ENCODE measurements at places on chromosomes 2 and 18. TPM values are rescaled to one million over a fixed set of nuclear protein-coding genes. Genes with fewer than 3 reads are reported as not detected.
A peak's percentile ranks its signal among the peaks of the same experiment; 100 is the strongest.

DNA sequence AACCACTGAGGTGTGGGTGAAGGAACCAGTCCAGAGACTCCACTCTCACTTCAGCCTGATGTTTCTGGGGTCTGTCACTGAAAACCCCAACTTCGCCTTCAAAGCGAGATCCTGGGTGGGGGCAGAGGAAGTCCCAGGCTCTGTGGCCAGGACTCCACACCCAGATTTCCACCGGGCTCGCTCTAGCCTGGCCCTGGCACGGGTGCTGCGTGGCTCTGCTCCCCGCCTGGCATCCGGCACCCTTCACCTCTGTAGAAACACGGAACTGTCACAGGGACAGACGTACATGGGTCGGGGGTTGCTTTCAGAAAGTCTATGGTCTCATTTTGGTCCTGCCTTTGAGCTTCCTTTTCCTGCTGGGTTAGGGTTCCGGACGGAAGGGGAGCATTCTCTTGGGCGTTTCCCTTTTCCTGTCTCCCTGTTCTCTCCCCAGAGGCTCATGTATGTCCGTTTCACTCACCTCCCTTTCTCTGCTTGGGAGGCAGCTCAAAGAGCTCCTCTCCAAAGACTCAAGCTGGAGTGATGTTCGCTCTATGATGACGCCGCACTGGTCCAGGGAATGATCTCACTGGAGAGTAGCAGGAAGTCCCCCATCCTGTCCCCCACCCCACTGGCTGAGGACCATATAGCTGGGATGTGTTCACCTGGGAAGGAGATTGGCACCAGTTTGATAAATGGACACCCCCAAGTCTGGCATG is 41.5 kb downstream of the ODC1 start:
- no peak for DNase-seq

GRCh38 chr2:19185086-19185485 is 173.3 kb downstream of the OSR1 start:
- no peak for DNase-seq

GRCh38 chr18:37872562-37872961 is 307.0 kb upstream of the CELF4 start:
- no peak for DNase-seq

DNA sequence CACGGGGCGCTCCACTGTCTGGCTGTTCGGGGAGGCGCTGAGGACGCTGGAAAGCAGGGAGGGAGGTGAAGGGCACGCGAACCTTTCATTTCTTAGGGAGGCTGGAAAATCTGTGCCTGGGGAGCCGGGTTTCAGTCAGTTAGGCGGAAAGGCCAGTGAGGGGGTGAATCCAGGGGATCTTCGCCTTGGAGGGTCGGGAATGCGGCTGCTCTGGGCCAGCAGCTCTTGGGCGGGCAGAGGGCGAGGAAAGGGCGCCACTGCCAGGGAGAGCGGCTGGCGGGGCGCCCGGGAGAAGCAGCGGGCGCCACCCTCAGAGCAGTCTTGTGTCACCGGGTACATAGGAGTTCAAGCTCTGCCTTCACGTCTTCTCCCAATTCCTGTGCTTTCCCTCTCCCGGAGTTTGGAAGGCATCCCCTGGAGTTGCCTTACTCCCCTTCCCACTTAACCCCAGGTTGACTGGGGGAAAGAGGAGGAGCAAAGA is 1.4 kb downstream of the CCDC85A start:
- DNase-seq: peak; percentile 52

GRCh38 chr2:86022661-86023365 is 82.9 kb downstream of the POLR1A start:
- no peak for DNase-seq

The IRS1 gene
- 12.8 TPM for total RNA-seq

- DNase-seq: no peak
Measured at GRCh38 chr18:24968238-24968775, 383.7 kb downstream of the ZNF521 start.

- DNase-seq: peak; percentile 32
Measured at GRCh38 chr2:44237221-44237620, 38.1 kb upstream of the SLC3A1 start.

The GPR75 gene
- 9.4 TPM for total RNA-seq

The ANKRD62 gene
- total RNA-seq: 1.2 TPM

The COLEC11 gene
- total RNA-seq: 2.0 TPM

GRCh38 chr2:238985041-238985729 is 137.3 kb downstream of the TWIST2 start:
- no peak for DNase-seq

DNA sequence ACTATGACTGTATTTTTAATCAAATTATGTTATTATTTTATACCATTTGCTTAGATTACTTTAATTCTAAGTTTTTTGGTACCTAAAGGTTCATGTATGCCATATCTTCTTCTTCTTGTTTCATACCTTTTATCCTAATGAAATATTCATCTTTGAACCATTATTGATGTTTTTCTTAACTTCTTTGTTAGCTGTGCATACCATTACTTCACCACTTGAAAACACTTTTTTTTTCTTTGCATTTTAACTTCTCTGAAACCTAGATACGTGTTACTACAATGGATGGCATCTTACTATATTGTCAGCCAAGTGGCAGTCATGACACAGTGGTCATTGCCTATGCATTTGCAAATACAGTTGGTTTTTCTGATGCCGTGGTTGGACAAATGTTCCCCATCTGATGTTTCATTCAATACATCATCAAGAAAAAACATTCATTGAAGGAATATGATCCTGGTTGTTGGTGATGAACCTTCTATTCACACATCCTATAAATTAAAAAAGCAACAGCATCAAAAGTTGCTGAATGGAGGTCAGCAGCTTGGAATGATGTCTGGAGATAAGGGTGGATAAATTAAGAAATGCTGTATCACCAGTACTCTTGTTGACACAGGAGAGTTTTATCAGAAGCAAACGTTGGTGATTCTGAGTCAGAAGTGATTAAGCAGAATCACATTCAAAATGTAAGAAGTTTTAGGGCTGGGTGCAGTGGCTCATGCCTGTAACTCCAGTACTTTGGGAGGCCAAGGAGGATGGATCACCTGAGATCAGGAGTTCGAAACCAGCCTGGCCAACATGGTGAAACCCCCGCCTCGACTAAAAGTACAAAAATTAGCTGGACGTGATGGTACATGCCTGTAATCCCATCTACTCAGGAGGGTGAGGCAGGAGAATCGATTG is 7.4 kb downstream of the IL36A start:
- DNase-seq: peak; percentile 50

The DYNAP gene
- total RNA-seq: not detected

GRCh38 chr18:42956287-42956686 is 159.2 kb downstream of the RIT2 start:
- DNase-seq: no peak

The GRP gene
- total RNA-seq: 3.2 TPM

GRCh38 chr2:131040661-131041401 is 52.4 kb downstream of the FAM168B start:
- DNase-seq: no peak

The RAD51AP2 gene
- total RNA-seq: not detected

The UGT1A3 gene
- total RNA-seq: not detected

- no peak for DNase-seq
Measured at GRCh38 chr2:181954538-181954883, 31.1 kb upstream of the PPP1R1C start.

- DNase-seq: no peak
Measured at GRCh38 chr2:161990036-161990435, 84.0 kb downstream of the DPP4 start.
